ENCODE measurements at places on chromosomes 5 and 9.

GRCh38 chr5:126847456-126847820 is 70.5 kb downstream of the LMNB1 start:
- DNase-seq: no peak

DNA sequence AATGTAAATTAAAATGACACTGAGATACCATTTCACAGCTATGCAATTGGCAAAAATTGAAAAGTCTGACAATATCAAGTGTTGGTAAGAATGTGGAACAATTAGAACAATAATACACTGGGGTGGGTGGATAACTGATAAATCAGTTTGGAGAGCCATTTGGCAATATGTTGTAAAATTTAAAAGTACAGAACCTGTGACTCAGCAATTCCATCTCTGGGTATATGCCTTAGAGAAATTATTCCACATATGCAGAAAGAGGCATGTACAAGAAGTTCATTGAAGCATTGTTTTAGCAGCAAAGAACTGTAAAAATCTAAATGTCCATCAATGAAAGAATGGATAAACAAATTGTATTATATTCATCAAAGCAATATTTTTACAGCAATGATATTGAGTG is 89.3 kb upstream of the NR3C1 start:
- DNase-seq: no peak

- no peak for DNase-seq
Observed at GRCh38 chr9:127087836-127088235, 34.6 kb downstream of the ANGPTL2 start.

- no peak for DNase-seq
Observed at GRCh38 chr5:178431782-178432165, 158.4 kb downstream of the COL23A1 start.

- DNase-seq: no peak
Observed at GRCh38 chr5:98742396-98743073, 30.9 kb upstream of the RGMB start.

DNA sequence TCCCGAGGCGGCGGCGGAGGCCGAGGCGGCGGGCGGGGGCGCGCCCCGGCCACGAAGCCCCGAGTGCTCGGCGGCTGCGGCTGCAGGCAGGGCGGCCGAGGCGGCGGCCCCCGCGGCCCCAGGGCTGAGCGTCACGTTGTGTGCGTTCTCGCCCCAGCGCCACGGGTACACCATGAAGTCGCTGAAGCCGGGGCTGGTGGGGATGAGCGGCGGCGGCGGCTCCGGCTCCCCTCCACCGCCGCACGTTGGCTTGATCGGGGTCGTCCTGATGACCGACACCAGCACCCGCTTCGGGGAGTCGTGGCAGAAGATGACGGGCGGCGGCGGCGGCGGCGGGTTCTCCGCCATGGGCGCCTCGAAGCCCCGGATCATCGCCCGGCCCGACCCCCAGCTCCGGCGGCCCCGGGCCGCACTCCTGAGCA is 498 bp downstream of the ZNF367 start:
- DNase-seq: no peak

Data from stimulated activated CD4-positive, alpha-beta T cell treated with anti-CD3 and anti-CD28 coated beads, Interleukin-4, amount 100 ng/mL, for 1 hour (primary cell).